MM.1S (cell line): ENCODE measurements at places on chromosomes 1 and 21.
A peak's percentile ranks its signal among the peaks of the same experiment; 100 is the strongest.

DNA sequence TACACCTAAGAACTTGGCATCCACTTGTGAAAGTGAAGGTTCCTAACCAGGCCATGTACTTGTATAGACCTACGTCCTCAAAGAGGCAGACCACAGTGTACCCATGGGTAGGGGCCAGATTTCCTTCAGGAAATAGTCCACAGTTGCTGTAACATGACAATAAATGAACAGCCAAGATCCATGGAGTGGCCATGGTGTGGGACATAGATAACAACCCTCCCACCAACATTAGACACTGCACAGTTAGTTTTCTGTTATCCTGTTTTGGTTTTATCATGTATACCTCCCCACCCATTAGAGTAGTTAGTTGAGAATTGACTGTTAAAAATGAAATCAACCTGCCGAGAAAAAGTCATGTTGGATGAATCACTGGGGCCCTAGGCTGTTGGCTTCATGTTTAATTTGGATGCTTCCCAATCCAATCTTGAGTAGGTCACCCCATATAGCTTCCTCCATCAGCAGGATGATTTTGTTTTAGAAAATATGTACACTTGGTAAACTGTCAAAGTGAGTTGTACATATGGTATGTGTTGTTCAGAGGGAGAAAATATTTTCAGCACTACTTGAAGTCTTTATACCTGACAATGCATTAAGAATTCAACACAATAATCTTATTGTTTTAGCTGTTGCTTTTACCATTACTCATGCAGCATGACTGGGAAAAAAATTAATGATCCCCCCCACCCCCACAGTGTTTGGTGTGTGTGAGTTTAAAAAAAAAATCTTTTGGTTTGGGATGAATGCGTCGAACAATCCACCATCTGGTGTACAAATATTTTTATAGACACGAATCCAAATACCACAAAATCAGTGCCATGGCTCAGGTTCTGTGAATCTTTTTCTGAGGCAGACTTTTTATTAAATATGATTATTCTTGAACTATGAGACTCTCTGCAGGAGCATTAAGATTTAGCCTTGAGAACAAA, 88.3 kb upstream of the ARHGAP29 start:
- DNase-seq = no peak

DNA sequence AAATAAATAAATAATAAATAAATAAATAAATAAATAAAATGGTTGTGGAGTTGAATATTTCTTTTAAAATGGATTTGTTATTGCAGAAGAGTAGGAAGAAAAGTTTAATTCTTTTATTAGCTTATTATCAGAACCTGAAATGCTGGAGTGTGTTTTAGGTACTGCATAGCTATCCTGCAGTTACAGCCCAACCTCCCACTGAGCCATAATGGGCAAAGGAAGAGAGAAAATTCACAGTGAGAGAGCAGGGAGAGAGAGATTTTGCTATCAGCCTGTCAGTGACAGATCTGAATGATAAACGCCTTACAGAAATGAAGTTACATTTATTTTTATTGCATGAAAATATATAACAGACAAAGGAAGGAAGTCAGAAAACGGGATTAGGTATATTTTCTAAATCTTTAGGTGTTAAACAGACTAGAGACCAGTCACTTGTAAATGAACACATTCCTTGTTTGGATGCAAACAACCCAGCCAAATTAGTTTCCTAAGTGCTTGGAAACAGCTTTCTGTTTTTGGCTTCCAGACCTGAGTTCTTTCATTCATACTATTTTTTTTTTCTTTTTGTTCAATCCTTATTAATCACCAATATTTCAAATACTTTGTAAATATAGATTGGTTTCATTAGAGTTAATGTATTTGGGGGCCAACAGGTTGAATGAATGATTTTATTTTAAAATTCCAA, 425.3 kb downstream of the USP25 start:
- DNase-seq = no peak

GRCh38 chr1:44485229-44485933, 80.3 kb downstream of the RNF220 start:
- no peak for DNase-seq

GRCh38 chr1:23202263-23202749, 15.0 kb downstream of the HTR1D start:
- peak; percentile 40 for DNase-seq

DNA sequence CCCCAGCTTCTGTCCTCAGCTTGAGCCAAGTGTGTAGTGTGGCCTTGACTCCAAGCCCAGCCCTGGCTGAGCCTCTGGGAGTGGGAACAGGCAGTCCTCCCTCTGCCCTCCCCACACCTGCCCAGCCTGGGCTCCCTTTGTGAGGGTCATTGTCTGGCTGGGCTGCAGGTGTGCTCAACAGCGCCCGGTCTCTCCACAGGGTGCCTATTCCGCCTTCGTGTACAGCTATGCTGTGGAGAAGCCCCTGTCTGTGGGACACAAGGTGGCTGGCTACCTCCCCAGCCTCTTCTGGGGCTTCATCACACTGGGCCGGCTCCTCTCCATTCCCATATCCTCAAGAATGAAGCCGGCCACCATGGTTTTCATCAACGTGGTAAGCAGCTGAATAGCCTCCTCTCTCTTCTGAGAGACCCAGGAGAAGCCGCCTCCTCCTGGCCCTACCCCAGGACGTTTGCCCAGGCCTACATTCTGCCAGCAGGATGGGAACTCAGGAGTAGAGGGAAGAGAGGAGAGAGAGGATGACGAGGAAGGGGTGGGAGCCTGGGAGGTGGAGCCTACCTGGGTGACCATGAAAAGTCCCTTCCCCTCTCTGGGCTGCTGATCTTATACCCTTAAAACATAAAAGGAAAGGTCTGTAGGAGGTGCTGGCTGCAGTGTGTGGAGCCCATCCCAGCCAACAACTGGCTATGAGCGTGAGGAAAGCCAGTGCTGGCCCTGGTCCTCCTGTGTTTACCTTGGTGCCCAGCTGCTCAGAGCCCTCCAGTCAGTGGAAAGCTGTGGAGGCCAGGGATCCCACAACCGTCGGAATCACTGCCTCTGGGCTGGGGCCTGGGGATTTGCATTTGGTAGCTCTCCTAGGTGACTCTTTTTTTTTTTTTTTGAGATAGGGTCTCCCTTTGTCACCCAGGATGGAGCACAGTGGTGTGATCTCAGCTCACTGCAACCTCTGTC, 45.7 kb downstream of the ELK4 start:
- DNase-seq = no peak

DNA sequence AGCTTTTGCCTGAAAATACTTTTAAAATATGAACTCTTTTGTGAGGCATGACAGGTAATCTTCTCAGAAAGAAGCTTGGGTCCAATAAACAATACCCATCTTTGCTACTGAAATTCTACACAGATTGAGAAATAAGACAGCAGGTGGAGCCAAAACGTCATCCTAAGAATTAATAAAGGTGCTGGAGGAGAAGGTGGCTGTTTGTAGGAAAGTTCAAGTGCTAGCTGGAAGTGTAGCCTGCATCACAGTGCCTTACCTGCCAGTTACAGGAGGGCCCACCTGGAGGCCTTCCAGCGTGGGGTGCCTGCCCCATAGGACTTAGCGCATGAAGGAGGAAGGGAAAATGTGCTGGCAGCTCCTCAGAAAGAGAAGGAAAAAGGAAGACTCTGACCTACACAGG, 93.7 kb downstream of the TTC3 start:
- peak; percentile 58 for DNase-seq

- DNase-seq = no peak
Measured at GRCh38 chr1:243438146-243438545, 182.3 kb downstream of the SDCCAG8 start.

- DNase-seq = no peak
Measured at GRCh38 chr1:169630006-169630405, at the start of gene SELP. Gene SELP, minus strand, starts transcription at chr1:169630124. Its CDS starts 50 bp downstream, at chr1:169630074.

- no peak for DNase-seq
Measured at GRCh38 chr1:234742622-234743021, 132.6 kb upstream of the IRF2BP2 start.

DNA sequence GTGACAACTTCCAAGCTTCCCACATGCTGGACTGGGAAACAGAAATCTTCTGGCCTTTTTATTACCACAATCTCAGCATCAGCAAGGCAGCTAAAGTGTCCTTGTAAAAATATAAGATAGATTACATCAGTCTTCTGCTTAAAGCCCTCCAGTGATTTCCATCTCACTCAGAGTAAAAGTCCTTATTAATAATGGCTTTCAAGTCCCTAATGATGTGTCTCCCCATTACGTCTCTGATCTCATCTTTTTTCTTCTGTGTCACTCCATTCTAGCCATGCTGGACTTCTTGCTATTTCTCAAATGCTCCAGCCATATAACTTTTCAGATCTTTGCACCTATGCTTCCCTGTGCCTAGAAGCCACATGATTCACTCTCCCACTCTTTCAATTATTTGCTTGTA, 22.1 kb downstream of the PAPPA2 start:
- no peak for DNase-seq

GRCh38 chr1:84143796-84144565, at the start of gene PRKACB:
Gene PRKACB, plus strand, starts transcription at chr1:84144271. Its CDS starts 91 bp downstream, at chr1:84144362.
- peak; percentile 75 for DNase-seq

GRCh38 chr21:45539046-45539795, 3.0 kb downstream of the SLC19A1 start:
- DNase-seq = no peak

GRCh38 chr1:214637722-214638458, 34.9 kb downstream of the CENPF start:
- peak; percentile 50 for DNase-seq

GRCh38 chr1:30225357-30225756, 498.0 kb downstream of the MATN1 start:
- DNase-seq = no peak

- no peak for DNase-seq
Measured at GRCh38 chr1:229336345-229336744, 6.5 kb downstream of the CCSAP start.

DNA sequence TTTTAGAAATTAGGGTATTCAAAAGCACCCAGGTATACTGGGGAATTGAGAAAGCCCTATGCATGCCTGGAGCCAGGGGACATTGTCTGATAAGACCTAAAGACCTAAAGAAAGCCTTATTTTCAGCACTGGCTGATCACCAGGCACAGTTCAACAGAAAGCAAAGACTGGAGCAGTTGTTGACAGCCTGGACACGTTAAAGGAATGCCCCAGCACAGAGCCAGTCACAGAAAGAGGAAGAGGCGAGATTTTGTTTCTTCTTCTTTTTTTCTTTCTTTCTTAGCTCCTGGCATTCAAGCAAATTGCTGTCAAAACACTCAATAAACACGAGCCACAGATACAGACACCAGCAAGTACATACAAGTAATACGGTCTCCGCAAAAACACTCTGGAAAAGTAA, 40.4 kb downstream of the RNF187 start:
- no peak for DNase-seq

GRCh38 chr1:51282605-51283004, 46.5 kb downstream of the RNF11 start:
- no peak for DNase-seq

- no peak for DNase-seq
Measured at GRCh38 chr1:54884135-54884586, 2.8 kb downstream of the DHCR24 start.

DNA sequence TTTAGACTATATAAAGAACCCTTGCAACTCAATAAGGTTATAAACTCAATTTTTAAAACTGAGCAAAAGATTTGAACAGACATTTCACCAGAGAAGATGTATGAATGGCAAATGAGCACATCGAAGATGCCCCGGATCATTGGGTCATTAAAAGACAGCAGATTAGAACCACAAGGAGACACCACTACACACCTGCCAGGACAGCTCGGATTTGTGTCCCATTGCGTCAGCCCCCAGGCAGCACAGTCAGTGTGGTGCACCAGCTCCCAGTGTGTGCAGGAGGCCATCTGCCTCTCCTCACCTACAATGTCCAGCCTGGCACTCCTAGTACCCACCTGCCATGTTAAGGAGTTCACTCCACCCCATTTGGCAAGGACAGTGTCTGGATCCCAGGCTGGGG, 61.1 kb upstream of the LRP8 start:
- no peak for DNase-seq

DNA sequence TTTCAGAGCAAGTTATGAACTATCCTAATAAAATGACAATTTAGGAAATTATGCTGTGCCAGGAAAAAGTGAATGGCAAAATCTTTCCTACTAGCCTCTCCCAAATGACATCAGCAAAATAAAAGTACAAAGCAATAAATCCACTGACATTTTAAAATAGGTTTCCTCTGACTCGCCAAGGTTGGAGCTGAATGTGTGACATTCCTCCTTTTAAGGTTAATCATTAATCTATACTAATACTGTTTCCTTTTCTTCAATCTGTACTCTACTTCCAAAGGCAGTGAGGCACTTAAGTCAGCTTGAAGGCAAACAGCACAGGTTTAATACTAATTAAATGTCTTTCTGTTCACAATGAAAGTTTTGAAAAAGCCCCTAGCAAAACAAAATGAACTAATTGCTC, 15.7 kb downstream of the RNF19B start:
- DNase-seq = no peak

DNA sequence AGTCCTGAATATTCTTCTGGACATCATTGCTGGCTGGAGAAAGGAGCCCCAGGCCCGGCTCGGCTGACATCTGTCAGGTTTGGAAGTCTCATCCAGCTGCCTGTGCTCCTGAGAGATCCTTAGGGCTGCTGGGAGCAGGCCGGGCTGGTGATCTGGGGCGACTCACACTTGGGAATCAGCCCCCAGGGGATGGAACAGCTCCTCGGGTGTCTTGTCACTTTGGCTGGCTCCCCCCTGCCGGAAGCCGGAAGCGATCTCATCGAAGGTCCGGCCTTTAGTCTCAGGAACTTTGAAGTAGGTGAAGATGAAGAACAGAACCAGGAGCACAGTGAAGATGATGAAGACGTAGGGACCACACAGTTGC, 31.8 kb downstream of the SLC2A1 start:
- no peak for DNase-seq

- DNase-seq = no peak
Measured at GRCh38 chr1:91057784-91058183, 35.9 kb upstream of the ZNF644 start.

DNA sequence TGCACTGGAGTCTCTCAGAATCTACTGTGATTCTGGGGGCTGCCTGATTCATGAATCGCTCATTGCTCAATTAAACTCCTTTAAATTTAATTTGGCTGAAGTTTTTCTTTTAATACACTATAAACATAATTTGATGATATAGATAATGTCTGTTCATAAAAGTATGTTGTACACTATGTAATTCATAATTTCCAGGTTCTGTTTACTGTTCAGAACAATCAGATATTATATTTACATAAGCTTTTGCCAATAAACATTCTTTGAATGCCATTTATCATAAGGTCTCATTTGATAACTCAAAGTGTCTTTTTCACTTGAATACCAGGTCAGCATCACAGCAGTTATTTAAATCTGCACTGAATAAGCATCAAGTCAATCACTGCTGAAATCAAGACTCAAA, 39.6 kb downstream of the PIGK start:
- no peak for DNase-seq

GRCh38 chr1:61337037-61337436, 254.7 kb downstream of the NFIA start:
- DNase-seq = no peak

GRCh38 chr1:19240673-19241538, 10.4 kb downstream of the EMC1 start:
- peak; percentile 49 for DNase-seq

GRCh38 chr1:112027696-112028095, 38.2 kb upstream of the KCND3 start:
- no peak for DNase-seq

GRCh38 chr1:81128079-81128478, 672.7 kb upstream of the ADGRL2 start:
- DNase-seq = peak; percentile 62

GRCh38 chr1:71521655-71522264, 440.9 kb upstream of the ZRANB2 start:
- peak; percentile 53 for DNase-seq
